ENCODE measurements at places on chromosomes 1 and 21.

- no peaks in the 10 kb centered on the region for H3K27me3 ChIP-seq
- H3K27ac ChIP-seq: no peak overlapping the region
- H3K4me1 ChIP-seq: no peaks in the 10 kb centered on the region
These were observed 71.4 kb downstream of the FNBP1L start for GRCh38 chr1:93519199-93519829.

GRCh38 chr1:98129491-98129890, 208.7 kb upstream of the DPYD start:
- no peaks in the 10 kb centered on the region for H3K36me3 ChIP-seq
- H3K27ac ChIP-seq: no peak overlapping the region
- H3K27me3 ChIP-seq: no peaks in the 10 kb centered on the region
- H3K4me3 ChIP-seq: no peak overlapping the region
- no peak for DNase-seq

GRCh38 chr1:175146529-175147213, 45.9 kb downstream of the KIAA0040 start:
- no peak overlapping the region for H3K4me3 ChIP-seq
- peak; percentile 38 for DNase-seq
- H3K36me3 ChIP-seq: no peaks in the 10 kb centered on the region
- no peak overlapping the region for H3K27ac ChIP-seq
- H3K4me1 ChIP-seq: peaks cover 1% of the 10 kb centered on the region

- no peak overlapping the region for H3K4me3 ChIP-seq
- no peaks in the 10 kb centered on the region for H3K27me3 ChIP-seq
- DNase-seq: no peak
These were observed 267.7 kb upstream of the PROX1 start for GRCh38 chr1:213720032-213720431.

- peaks cover 40% of the 10 kb centered on the region for H3K4me1 ChIP-seq
- DNase-seq: no peak
- H3K27ac ChIP-seq: peak overlapping the region; percentile 82
- peak overlapping the region; percentile 68 for H3K4me3 ChIP-seq
- H3K27me3 ChIP-seq: no peaks in the 10 kb centered on the region
- H3K36me3 ChIP-seq: peaks cover 17% of the 10 kb centered on the region
These were observed 396 bp downstream of the ATP5PB start for GRCh38 chr1:111449703-111450017.

DNA sequence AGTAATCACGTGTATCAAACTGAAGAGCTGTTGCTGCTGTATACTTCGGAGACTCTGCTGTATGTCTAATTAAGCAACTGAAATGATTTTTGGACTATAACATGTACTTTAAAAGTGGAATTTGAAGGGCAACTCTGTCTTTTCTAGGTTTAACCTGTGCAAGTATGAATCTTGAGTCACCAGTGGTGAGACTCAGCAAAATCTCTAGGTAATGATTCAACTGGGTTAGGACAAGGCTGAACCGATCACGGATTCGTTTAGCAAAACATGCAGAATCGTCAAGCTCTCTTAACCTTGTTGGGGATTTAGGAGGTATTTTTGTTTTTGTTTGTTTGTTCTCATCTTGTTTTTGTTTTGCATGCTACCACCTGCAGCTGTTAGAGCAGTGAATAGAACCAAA, 149.6 kb downstream of the CYYR1 start:
- H3K36me3 ChIP-seq: no peaks in the 10 kb centered on the region
- DNase-seq: no peak
- H3K4me1 ChIP-seq: no peaks in the 10 kb centered on the region
- no peak overlapping the region for H3K27ac ChIP-seq

DNA sequence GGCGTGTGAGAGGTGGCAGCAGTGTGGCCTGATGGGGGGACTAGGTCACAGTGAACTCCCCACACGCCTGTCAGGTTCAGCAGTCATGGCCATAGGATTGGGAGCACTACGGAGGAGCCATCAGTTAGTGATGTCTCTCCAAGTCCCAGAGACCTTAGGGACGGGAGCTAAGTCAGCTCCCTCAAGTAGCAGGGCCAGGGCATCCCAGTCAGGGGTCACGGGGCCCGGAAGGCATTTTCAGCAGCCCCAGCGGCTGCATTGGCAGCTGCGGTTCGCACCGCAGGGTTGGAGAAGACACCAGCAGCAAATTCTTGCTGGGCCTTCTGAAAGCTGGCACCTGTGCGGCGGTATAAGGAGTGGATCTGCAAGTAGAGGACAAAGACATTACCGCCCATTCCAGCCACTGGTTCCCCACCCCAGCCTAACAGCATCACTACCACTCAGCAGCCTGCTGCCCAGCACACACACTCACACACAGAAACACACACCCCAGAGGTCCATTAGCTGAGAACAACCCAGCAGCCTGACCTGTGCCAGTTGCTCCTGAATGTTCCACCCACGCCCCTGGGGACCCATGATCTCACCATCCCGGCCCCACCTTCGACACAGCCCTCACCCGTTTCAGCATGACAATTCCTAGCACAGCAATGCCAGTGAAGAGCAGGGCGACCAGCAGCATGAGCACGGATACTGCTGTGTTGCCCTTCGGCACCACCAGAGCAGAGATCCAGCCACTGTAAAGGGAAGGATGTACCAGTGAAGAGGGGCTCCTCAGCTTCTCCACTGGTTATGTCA, 972 bp upstream of the ENTREP3 start:
- peaks cover 24% of the 10 kb centered on the region for H3K4me1 ChIP-seq
- peaks cover 18% of the 10 kb centered on the region for H3K36me3 ChIP-seq
- H3K27ac ChIP-seq: no peak overlapping the region
- no peaks in the 10 kb centered on the region for H3K27me3 ChIP-seq

DNA sequence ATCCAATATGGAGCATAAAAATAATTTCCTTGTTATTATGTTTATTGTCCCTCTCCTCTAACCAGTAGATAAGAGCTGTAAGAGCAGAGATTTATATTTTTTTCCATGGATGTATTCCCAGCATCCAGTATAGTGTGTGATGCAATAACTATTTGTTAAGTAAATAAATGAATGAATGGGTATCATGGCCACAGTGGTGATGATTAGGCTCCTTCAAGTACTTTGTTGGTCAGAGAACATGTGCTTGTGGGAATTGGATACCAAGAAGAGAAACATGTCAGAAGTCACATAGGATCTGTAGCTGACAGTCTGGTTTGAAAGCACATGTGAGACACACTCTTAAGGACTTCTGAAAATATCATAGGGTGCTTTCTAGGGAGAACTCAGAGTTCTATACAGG, 588.5 kb downstream of the AGBL4 start:
- H3K4me3 ChIP-seq: no peak overlapping the region
- no peaks in the 10 kb centered on the region for H3K4me1 ChIP-seq
- H3K27ac ChIP-seq: no peak overlapping the region

DNA sequence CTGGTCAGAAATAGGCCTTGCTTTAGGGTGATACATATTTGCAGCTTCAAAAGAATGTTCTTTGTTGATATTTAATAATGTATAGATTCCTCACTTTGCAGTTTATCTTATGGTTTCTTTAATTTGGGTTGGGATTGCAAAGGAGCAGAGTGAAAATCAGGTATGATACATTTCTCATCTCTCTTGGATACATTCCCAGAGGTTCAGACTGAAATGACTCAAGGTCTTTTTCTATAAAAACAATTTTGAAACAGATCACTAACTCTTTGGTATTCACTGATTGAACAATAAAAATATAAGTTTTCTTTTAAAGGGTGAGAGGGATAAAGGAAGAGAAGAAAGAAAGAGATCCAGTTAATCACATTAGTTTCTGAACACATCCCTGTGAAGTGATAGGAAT, 606.5 kb upstream of the CAMK1G start:
- no peaks in the 10 kb centered on the region for H3K36me3 ChIP-seq
- no peaks in the 10 kb centered on the region for H3K4me1 ChIP-seq
- no peak for DNase-seq
- H3K27me3 ChIP-seq: no peaks in the 10 kb centered on the region

GRCh38 chr1:236142253-236143103, at the start of gene GPR137B:
GPR137B (plus strand) TSS chr1:236142539; CDS start chr1:236142623, 84 bp downstream.
- H3K4me3 ChIP-seq: peak within 1 kb of the TSS; percentile 82
- H3K27ac ChIP-seq: peak within 1 kb of the TSS; percentile 32
- peaks cover 7% of the 10 kb centered on the region for H3K27me3 ChIP-seq
- peak; percentile 32 for DNase-seq

- H3K36me3 ChIP-seq: no peaks in the 10 kb centered on the region
- H3K4me3 ChIP-seq: no peak within 1 kb of the TSS
These were observed at the start of gene SLC5A9 for GRCh38 chr1:48222501-48223242. SLC5A9 (plus strand) TSS chr1:48222716; CDS start chr1:48222737, 21 bp downstream.

GRCh38 chr1:176682830-176683535, 220.0 kb downstream of the PAPPA2 start:
- no peak overlapping the region for H3K27ac ChIP-seq
- H3K36me3 ChIP-seq: no peaks in the 10 kb centered on the region
- H3K4me1 ChIP-seq: no peaks in the 10 kb centered on the region

- no peak overlapping the region for H3K4me3 ChIP-seq
- no peak overlapping the region for H3K27ac ChIP-seq
- no peak for DNase-seq
- no peaks in the 10 kb centered on the region for H3K27me3 ChIP-seq
These were observed 16.5 kb upstream of the MPZL1 start for GRCh38 chr1:167705250-167705649.

GRCh38 chr1:42927920-42928505, 30.7 kb downstream of the SLC2A1 start:
- H3K27me3 ChIP-seq: no peaks in the 10 kb centered on the region
- H3K4me3 ChIP-seq: no peak overlapping the region
- H3K36me3 ChIP-seq: peaks cover 50% of the 10 kb centered on the region
- peaks cover 41% of the 10 kb centered on the region for H3K4me1 ChIP-seq

GRCh38 chr21:30880914-30881313, 466 bp downstream of the KRTAP11-1 start:
- no peaks in the 10 kb centered on the region for H3K4me1 ChIP-seq
- H3K27ac ChIP-seq: no peak overlapping the region
- no peaks in the 10 kb centered on the region for H3K36me3 ChIP-seq
- no peak for DNase-seq
- no peak overlapping the region for H3K4me3 ChIP-seq

- no peak overlapping the region for H3K4me3 ChIP-seq
- H3K27me3 ChIP-seq: no peaks in the 10 kb centered on the region
These were observed 23.9 kb upstream of the KNCN start for GRCh38 chr1:46575300-46575699.

DNA sequence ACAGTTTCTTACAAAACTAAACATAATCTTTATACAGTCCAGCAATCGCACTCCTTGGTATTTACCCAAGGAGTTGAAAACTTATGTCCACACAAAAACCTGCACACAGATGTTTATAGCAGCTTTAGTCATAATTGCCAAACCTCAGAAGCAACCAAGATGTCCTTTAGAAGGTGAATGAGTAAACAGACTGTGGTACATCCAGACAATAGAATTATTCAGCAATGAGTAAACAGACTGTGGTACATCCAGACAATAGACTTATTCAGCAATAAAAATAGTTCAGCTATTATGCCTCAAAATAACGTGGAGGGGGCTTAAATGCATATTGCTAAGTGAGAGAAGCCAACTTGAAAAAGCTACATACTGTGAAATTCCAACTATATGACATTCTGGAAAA, 87.0 kb upstream of the GALNT2 start:
- H3K27me3 ChIP-seq: no peaks in the 10 kb centered on the region
- no peaks in the 10 kb centered on the region for H3K4me1 ChIP-seq
- H3K27ac ChIP-seq: no peak overlapping the region
- DNase-seq: no peak

DNA sequence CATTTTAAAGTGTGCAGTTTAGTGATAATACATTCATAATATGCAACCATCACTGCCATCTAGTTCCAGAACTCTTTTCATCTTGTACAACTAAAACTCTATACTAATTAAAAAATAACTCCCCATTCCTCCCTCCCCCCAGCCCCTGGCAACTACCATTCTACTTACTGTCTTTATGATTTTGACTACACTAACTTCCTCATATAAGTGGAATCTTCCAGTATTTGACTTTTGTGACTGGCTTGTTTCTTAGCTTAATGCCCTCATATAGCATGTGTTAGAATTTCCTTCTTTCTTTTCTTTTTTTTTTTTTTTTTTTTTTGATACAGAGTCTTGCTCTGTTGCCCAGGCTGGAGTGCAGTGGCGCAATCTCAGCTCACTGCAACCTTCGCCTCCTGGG, 1.4 kb upstream of the NVL start:
- H3K4me3 ChIP-seq: no peak overlapping the region
- H3K27me3 ChIP-seq: no peaks in the 10 kb centered on the region
- no peaks in the 10 kb centered on the region for H3K36me3 ChIP-seq
- peaks cover 8% of the 10 kb centered on the region for H3K4me1 ChIP-seq
- no peak for DNase-seq

- H3K36me3 ChIP-seq: no peaks in the 10 kb centered on the region
- no peak overlapping the region for H3K27ac ChIP-seq
- H3K27me3 ChIP-seq: no peaks in the 10 kb centered on the region
- no peaks in the 10 kb centered on the region for H3K4me1 ChIP-seq
- DNase-seq: no peak
These were observed 114.3 kb downstream of the DMRTB1 start for GRCh38 chr1:53573522-53573921.

- H3K27me3 ChIP-seq: no peaks in the 10 kb centered on the region
- H3K4me3 ChIP-seq: no peak overlapping the region
- DNase-seq: no peak
- H3K27ac ChIP-seq: no peak overlapping the region
- H3K36me3 ChIP-seq: no peaks in the 10 kb centered on the region
These were observed 185.5 kb upstream of the NFIA start for GRCh38 chr1:60896701-60897363.

- DNase-seq: no peak
- no peaks in the 10 kb centered on the region for H3K36me3 ChIP-seq
These were observed 461.7 kb downstream of the PTPRU start for GRCh38 chr1:29698033-29698432.

DNA sequence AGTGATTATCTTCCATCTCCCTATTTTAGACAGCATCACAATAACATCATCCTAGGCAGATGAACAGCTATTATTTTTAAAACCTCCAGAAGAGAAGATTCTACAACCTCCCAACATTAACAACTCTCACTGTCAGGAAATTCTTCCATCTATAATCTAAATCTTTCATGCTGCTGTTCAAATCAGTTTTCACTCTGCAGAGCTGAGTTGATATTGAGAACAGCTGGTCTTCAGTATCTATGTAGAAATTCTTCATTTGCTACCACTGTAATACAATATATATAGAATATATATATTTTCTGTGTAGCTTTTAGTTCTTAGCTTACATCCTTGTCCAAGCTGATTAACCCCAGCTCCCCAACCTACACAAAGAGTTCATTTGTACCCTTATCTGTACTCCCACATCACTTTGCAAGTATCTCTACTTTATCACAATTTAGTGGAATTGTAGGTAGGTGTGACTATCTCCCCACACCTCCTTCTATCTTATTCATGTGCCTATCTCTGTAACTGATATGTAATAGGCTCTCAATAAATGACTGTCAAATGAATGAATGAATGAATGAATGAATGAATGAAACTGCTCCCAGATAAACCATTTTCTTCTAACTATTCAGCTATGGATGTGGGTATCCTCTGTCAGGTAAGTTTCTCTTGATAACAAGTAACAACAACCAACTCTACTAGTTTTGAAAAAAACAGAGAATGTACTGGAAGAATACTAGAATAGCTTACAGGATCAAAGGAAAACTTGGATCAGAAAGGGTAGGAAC, 37.4 kb upstream of the PKN2 start:
- H3K27ac ChIP-seq: no peak overlapping the region
- no peaks in the 10 kb centered on the region for H3K36me3 ChIP-seq
- H3K4me3 ChIP-seq: no peak overlapping the region
- DNase-seq: no peak

Data from effector memory CD4-positive, alpha-beta T cell (primary cell).